Type B pancreatic cell (in vitro differentiated cells): ENCODE measurements at places on chromosomes 11 and 22. TPM values are rescaled to one million over a fixed set of nuclear protein-coding genes. Genes with fewer than 3 reads are reported as not detected.

Gene CACNA1I
- total RNA-seq, result 0.60 and 1.1 TPM in 2 replicates

GRCh38 chr22:50456466-50457234 is 18.2 kb downstream of the SBF1 start:
- DNase-seq, result no peak

GRCh38 chr22:39250131-39250530 is 5.3 kb upstream of the PDGFB start:
- DNase-seq, result no peak

- DNase-seq, result no peak
Measured at GRCh38 chr11:76410851-76411357, 29.8 kb downstream of the GVQW3 start.
